ENCODE measurements at places on chromosomes 6 and 20. TPM values are rescaled to one million over a fixed set of nuclear protein-coding genes. Genes with fewer than 3 reads are reported as not detected.

The COL20A1 gene
- total RNA-seq, result 0.18 TPM

The RAB32 gene
- total RNA-seq, result 12.4 TPM

- no peak overlapping the region for H3K4me3 ChIP-seq
- no peak for DNase-seq
- H3K4me1 ChIP-seq, result no peaks in the 10 kb centered on the region
These were observed 205.9 kb downstream of the JARID2 start for GRCh38 chr6:15451738-15452137.

DNA sequence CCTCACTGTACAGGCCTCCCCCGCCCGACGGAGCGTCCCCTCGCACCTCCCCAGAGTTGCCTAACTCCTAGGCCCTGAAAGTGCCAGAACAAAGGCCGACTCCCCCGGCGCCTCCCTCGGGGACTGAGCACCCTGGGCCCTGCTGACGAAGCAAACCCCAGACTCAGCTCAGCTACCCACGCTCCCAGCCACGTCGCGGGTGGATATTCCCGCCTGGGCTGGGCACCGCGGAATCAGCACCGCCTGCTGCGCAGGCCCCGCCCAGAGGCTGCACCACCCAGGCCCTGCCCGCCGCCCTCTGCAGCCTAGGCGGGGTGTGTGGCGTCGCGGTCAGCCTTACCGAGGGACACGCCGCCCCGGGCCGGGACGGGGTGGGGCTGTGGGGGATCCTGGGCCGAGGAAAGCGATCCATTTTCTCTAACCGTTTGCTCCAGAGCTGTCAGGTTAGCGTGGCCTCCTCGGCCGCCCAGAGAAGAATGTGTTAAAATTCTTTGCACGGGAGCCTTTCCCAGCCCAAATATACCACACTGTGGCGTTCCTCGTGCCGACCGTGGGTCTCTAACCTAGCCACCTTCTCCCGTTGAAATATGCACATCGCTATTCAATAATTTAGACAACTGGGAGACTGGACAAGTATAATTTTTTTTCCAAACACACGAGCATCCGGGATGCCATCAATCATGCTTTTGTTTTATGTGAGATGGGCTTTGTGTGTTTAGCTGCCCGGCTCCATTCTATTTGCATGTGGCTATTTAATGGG lies 31.4 kb downstream of the TFAP2A start:
- no peaks in the 10 kb centered on the region for H3K4me1 ChIP-seq
- H3K27ac ChIP-seq, result no peak overlapping the region
- H3K36me3 ChIP-seq, result no peaks in the 10 kb centered on the region

- H3K27me3 ChIP-seq, result no peaks in the 10 kb centered on the region
- H3K4me1 ChIP-seq, result peaks cover 7% of the 10 kb centered on the region
- H3K36me3 ChIP-seq, result no peaks in the 10 kb centered on the region
- H3K27ac ChIP-seq, result no peak overlapping the region
- DNase-seq, result peak; percentile 64
- H3K4me3 ChIP-seq, result no peak overlapping the region
These were observed 59.0 kb downstream of the ANKRD60 start for GRCh38 chr20:58169450-58169849.

GRCh38 chr6:142378138-142378875 lies 76.5 kb downstream of the ADGRG6 start:
- H3K4me1 ChIP-seq, result peaks cover 22% of the 10 kb centered on the region
- H3K4me3 ChIP-seq, result no peak overlapping the region
- no peak overlapping the region for H3K27ac ChIP-seq
- H3K27me3 ChIP-seq, result no peaks in the 10 kb centered on the region
- H3K36me3 ChIP-seq, result no peaks in the 10 kb centered on the region

DNA sequence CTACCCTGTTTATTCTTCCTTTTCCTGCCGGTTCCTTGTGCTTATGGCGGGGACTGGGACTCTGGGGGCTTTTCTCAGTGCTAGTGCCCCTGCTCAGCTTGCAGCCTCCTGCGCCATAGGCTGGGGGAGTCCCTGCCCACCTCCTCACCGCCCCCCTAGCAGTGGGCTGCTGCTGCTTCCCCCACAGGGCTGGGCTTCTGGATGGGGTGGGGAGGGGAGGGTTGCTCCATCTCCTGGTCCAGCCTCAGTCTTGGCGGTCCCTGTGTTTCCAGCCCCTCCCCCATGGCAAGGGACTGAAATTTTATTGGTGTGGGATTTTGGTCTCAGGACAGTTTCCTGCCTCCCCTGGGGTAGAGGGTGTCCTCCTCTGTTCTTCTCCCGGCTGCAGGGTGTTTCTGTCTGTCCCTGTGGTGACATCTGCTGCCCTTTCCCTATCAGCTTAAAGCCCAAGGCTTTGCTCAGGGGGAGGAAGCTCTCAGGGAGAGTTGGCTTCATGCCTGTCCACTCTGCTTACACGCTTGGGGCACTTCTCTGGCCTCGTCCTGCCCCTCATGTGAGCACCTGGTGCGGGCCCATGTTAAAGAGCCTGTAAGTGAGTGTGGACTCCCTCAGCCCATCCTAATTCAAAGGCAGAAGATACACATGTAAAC lies 100.6 kb downstream of the HIVEP1 start:
- no peaks in the 10 kb centered on the region for H3K27me3 ChIP-seq
- no peaks in the 10 kb centered on the region for H3K36me3 ChIP-seq
- no peak overlapping the region for H3K27ac ChIP-seq
- no peaks in the 10 kb centered on the region for H3K4me1 ChIP-seq

GRCh38 chr6:122977180-122977579 lies 18.9 kb upstream of the CLVS2 start:
- H3K4me1 ChIP-seq, result no peaks in the 10 kb centered on the region
- no peak overlapping the region for H3K4me3 ChIP-seq
- H3K27ac ChIP-seq, result no peak overlapping the region
- no peak for DNase-seq
- H3K27me3 ChIP-seq, result no peaks in the 10 kb centered on the region
- H3K36me3 ChIP-seq, result no peaks in the 10 kb centered on the region

- no peak overlapping the region for H3K4me3 ChIP-seq
- DNase-seq, result no peak
- no peaks in the 10 kb centered on the region for H3K36me3 ChIP-seq
These were observed 50.3 kb upstream of the OGFRL1 start for GRCh38 chr6:71238351-71238750.

GRCh38 chr6:14889188-14889587 lies 356.7 kb upstream of the JARID2 start:
- H3K27me3 ChIP-seq, result no peaks in the 10 kb centered on the region
- DNase-seq, result no peak
- H3K4me3 ChIP-seq, result no peak overlapping the region
- no peak overlapping the region for H3K27ac ChIP-seq
- peaks cover 4% of the 10 kb centered on the region for H3K4me1 ChIP-seq

DNA sequence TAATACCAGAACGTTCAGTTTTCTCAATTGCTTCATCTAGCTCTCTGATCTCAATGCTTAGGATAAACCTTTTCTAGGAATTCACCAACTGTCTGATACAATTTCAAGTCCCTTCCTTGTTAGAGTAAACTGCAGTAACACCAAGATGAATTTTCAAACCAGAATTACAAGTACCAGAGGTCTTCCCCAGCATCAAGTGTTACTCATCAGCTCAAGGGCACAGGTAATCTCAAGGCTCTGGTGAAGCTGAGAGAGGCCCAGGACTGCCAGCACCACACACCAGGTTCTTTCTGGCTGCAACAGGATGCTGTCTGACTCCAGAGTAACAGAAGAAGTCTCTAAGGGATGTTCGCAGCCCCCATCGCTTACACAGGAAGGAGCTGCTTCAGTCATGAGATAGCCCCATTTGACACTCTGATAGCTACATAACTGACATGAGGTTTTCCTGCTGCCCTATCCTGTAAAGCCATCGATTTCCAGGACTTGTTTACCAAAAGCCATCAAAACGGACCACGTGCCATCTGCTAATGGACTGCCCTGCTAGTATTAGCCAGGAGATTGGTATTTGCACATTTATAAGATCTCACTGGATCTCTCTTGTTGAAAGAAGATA lies 549.4 kb downstream of the UTRN start:
- DNase-seq, result no peak
- no peaks in the 10 kb centered on the region for H3K4me1 ChIP-seq
- H3K36me3 ChIP-seq, result peaks cover 3% of the 10 kb centered on the region
- H3K27ac ChIP-seq, result no peak overlapping the region
- H3K27me3 ChIP-seq, result no peaks in the 10 kb centered on the region

DNA sequence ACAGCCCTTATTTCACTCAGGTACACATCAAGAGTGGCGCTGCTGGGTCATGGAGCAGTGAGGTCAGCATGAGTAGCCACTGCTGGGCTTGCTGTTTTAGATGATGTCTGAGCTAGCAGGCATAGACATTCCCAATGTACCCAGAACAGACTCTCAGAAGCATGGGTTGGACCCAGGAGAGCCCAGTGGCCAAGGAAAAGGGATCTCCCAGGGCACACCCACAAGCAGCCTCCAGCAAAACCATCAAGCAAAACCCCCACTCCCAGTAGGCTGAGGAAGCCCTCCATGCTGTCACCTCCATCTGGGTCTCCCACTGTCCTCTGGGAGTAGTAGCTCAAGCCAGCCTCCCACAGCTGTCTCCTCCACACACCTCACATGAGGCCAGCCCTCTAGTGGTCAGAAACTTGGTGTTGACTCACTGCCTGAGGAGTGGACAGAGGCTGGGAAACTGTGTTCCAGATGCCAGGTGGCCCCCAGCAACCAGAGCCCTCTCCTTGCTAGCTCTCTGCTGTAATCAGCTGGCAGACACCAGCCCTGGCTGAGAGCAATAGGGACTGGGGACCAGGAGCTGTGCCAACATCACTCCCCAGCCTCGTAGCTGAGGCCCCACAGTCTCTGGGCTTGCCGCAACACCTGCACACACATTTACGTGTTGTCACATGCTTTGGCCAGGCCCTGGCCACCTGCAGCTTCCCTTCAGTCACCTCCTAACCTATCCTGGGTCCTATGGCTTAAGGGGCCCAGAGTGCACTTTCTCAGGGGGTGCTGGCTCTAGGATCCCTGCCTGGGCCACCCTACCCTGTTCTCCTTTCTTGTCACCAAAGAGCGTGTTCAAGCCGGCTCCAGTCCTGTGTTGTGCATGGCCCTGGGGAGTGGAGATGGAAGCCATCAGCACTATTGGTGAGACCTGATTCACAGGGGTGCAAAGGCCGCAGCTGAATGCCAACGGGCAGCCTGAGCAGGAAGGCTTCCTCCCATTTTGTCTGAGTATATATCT lies 1.9 kb upstream of the AP5S1 start:
- peak; percentile 88 for DNase-seq
- no peak overlapping the region for H3K4me3 ChIP-seq
- peaks cover 11% of the 10 kb centered on the region for H3K4me1 ChIP-seq
